Activated CD4-positive, alpha-beta T cell treated with anti-CD3 and anti-CD28 coated beads for 24 hours (primary cell): ENCODE measurements at places on chromosomes 2 and 18.

- no peak for DNase-seq
Measured at GRCh38 chr2:96881349-96882195, 11.7 kb upstream of the SEMA4C start.

- no peak for DNase-seq
Measured at GRCh38 chr2:74836675-74837401, 2.9 kb downstream of the HK2 start.

- DNase-seq: no peak
Measured at GRCh38 chr2:48529194-48529593, 760 bp upstream of the STON1 start.

DNA sequence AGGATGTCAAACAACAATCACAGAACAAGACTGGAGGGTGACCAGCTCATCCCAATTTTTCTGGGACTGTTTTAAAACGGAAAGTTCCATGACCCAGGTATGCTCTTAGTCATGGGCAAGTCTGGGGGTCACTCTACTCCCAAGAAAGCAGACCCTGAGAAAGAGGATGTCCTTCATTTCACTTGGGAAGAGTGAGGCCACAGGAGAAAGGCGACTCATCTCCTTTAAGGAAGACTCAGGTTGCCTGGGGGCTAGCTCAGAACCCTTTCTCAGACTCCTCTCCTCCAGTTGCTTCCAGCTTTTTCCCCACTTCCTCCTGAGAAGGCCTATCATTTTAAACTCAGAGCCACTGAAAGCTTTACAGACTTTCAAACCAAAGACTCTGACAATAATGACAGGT lies 9.3 kb downstream of the RNF152 start:
- no peak for DNase-seq

- DNase-seq: no peak
Measured at GRCh38 chr2:65482971-65483370, 50.6 kb upstream of the SPRED2 start.

GRCh38 chr2:206615417-206616089 lies 26.7 kb upstream of the FAM237A start:
- DNase-seq: no peak

DNA sequence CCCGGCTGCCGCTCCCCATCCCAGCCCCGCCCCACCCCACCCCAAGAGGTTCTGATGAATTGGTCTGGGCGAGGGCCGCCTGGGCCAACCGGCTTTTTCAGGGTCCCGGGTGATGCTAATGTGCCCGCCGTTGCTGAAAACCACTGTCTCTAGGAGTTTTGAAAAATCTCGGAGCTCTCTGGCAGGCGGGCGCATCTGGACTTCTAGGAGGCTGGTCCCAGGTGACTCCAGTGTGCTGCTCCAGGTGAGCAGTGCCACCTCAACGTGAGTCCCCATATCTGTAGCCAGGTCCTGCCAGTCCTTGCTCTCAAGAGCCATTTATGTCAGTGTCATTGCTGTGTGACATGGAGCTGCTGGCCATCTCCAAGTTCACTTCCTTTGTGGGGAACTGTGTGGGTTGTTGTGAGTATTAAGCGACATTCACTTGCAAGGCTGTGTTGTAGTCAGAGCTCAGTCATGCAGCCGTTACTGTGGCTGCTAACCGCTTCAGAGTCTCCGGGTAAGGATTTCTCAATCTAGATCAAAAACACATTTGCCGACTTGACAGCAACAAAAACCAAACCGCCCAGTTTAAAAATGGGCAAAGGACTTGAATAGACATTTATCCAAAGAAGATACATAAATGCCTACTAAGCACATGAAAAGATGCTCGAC lies at the start of gene RFX8:
RFX8 (minus strand) TSS at position 382 of the 654 bp plus-strand sequence. CDS start 8,264 bp downstream, outside the sequence.
- peak; percentile 29 for DNase-seq

DNA sequence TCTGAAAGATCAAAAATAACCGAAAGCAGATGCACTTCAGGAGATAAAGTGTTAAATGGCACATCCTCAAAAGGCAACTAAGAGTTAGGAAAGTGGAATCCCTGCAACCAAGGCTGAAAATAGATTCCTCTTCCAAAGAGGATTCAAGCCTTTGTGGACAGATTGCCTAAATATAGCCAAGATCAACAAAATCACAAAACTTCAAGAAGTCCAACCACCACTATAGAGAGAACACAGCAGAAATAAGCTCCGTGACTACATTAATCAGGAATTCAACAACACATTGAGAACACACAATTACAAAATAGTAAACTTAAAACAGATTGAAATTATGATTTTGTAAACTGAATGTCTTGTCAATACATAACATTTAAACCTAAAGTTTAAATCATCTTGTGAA lies 165.7 kb downstream of the LNPK start:
- DNase-seq: no peak

- no peak for DNase-seq
Measured at GRCh38 chr18:7954238-7954637, 387.1 kb downstream of the PTPRM start.

- DNase-seq: no peak
Measured at GRCh38 chr2:106163948-106164545, 30.1 kb downstream of the UXS1 start.

DNA sequence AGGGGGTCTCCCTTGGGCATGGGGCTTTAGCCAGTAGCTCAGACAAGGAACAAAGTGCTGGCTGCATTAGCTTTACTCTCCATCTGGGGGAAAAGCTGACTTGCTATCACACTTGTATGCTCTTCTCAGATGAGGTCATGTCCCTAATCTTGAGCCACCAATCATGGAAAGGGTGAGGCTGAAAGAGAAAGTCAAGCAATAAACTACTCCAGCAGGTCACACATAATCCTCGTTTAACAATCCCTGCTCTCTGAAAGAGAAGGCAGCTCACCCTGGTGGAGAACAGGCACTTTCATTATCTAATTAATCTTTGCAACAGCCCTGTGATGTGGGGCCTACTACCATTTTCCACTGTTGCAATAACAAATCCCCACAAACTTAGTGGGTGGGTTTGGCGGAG lies 129.7 kb upstream of the CAPN13 start:
- DNase-seq: no peak

- DNase-seq: no peak
Measured at GRCh38 chr2:240595381-240596079, 9.0 kb downstream of the CAPN10 start.

DNA sequence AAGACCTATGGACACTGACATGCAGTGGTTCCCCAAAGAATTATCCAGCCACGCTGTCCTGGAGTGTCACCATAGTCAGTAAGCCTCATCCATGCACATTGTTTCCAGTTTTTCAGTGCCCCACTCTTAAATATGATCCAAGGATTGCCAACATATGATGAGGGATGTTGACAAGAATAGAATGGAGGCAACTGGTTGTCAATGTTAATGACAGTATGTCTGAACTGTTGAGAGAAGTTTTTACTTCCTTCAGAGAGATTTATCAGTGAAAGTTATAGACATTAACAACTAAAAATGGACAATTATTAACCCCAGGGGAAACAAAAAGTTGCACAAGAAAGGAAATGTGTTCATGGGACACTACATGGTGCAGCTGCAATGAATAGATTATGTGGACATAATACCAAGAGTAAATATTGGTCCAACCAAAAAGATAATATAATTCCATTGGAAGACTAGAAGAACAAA lies 69.9 kb downstream of the CYP26B1 start:
- DNase-seq: no peak

DNA sequence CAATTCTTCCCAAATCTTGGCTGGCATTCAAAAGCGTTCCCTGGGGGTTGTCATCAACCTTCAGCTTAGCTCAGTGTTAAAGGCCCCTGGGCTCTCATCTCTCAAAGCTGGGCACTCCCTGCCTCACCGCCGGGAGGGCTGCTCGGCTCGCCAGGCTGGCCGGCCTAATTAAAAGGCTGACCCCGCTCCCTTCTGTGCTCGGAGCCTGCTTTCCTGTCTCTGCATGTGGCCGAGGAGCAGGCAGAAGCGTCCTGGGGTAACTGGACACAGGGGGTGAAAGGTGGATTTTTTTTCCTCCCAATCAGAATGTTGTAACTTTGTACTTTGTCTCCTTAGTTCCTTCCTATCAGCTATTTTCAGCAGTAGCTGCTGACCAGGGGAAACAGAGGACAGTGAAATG lies 231.1 kb downstream of the GBX2 start:
- no peak for DNase-seq

- DNase-seq: no peak
Measured at GRCh38 chr2:26002632-26003310, 20.5 kb upstream of the KIF3C start.

DNA sequence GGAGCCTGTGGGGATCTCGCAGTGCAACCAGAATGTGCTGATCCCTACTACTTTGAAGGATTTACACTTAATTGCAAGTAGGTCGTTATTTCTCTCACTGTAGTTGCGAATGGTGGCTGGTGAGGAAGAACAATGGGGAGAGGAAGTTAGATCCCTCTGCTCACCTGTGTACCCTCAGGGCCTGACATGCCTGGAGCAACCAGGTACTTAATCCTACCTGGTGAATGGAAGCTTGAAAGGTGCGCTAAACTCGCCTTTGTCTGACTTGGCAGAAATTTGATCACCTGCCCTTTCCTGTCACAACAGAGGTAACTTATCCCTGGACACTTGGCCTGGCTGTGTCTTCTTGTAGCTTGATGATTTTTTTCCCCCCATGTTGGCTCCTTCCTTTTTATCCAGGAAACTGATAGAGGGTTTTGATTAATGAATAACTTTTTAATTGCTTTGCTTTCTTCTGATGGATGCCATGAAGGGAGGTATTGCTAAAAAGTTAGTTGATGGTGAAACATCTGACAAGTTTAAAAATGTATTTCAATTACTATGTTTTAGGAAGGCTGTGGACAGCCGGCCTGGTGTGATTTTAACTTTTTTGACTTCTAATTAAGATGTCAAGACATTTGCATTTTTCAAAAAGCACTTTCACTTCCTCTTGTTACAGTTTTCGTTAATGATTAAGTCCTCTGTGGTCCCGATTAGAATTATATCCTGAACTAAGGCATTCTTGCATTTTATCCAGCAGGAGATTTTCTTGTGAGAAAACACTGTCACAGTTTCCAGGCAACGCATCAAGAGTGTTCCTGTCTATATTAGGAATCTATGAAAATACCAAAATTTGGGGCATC lies 9.2 kb downstream of the SGPP2 start:
- no peak for DNase-seq

DNA sequence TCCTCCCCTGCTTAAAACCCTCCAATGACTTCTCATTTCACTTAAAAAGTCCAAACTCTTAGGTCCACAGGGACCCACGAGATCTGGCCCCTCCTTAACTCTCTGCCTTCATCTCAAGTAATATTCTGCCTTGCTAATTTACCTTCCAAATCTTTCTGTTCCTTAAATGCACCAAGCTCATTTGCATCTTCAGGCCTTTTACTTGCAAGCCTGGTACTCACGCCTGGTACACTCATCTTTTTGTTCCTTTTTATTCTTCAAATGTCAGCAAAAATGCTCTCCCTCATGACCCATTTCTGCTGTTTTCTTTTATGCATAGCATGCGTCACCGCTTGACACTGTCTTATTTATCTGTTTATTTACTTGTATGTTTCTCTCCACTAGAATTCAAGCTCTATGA lies 2.7 kb upstream of the WIPF1 start:
- no peak for DNase-seq

DNA sequence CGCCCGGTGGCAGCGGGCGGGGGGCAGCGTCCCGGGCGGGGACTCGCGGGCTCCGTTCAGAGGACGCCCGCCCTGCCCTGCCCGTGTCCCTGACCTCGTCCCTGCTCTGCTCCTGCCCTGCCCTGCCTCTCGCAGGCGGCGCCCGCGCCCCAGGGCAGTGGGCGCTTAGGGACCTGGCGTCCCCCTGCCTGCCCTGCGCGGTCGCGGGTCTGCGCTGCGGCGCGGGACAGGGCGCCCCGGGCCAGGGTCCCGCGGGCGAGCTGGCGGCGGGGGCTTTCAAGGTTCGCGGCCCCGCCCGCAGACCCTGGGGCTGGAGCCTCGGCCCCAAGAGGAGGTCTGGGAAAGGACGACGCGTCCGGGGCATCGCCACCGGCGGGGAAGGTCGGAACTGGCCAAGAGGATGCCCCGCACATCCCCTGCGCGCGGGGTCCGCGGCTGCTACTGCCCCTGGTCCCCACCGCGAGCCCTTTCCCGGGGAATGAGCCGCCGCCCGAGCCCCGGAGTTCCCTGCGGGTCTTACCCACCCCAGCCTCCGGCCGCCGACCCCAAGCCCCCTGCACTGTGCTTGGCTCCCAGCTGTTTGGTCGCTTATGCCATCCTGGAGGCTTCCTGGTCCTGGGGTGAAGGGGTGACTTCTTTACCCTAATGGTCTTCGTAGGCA lies 679 bp downstream of the RNF144A start:
- DNase-seq: no peak

DNA sequence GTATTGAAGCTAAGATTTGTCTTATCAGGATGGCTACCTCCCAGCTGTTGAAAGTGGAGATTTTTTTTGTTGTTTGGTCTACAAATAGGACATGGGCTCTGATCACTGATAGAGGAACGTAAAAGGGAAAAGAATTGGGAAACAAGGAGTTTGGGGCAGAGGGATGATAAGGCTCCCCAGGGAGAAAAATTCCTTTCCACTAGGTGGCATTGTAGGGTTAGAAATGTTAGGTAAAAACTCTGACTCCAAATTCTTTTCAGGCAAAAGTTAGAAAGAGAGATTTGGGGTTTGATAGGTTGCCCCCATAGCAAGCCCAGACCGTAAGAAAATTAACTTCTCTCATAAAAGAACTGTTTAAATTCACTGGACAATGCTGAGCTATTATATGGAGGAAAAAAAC lies 19.8 kb downstream of the CMPK2 start:
- DNase-seq: no peak

DNA sequence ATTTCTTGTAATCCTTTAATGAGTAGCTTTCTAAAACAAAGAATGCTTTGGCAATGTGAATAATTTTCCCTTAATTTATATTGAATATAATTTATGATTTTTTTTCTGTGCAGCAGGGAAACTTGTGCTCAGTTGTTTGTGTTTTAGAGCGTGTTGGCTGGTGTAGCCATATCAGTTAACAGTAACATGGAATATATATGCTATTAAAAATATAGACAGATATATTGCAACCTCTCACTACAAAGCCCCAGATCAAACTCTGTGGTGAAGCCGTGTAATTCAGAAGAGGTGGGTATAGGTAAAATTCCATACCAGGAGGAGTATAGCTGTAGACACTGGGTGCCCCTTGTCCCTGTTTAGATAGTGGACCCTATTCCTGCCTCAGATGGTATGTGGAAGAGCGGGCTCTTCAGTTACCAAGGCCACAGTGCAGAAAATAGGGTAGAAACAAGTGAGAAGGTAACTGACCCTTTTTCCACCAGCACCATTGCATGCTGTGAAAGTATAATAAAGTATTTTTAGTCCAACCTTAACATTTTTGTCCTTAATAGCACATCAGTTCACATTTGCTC lies 18.1 kb upstream of the RASGRP3 start:
- DNase-seq: no peak
